ENCODE measurements at places on chromosomes 6 and 20. TPM values are rescaled to one million over a fixed set of nuclear protein-coding genes. Genes with fewer than 3 reads are reported as not detected.

Gene NTSR1
- not detected for total RNA-seq

Gene RAET1E
- not detected for total RNA-seq

DNA sequence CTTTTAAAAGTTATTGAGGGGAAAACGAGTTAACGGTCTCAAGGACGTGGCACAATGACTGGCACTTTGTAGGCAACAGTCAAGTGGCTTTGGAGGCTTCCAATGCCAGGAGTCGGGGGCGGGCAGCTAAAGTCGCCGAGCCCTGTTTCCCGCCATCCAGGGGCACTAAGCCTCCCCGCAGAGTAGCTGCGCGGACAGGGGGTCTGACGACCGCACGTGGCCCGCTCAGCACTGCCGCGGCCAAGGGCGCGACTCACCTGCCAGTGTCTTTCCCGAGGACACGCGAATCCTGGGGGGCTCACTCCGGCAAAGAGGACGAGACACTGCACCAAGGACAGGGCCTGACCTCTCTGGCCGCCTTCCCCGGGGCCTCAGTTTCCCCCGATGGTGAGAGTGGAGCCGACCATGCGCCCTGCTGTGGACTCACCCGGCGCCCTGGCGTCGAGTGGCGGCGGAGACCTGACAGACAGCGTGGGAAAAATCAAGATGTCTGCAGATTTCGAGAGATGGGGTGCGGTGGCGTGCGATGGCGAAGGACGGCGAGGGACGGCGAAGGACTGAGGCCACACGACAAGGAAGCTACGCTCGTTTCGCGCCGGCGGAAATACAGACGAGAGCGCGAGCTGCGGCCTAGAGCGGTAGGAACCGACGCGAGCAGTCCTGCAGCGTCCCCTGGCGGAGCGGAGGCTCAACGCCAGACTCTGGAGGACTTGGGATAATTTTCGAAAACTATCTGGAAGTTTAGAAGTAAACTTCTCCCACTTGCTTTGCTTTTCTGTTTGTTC is at the start of gene SNHG17:
SNHG17 (minus strand) TSS at position 559 of the 785 bp plus-strand sequence.
- peak; percentile 96 for DNase-seq

GRCh38 chr6:30102414-30102969 is 10.4 kb downstream of the TRIM31 start:
- no peak for DNase-seq

GRCh38 chr20:47969426-47969825 is 184.1 kb upstream of the SULF2 start:
- DNase-seq: no peak

DNA sequence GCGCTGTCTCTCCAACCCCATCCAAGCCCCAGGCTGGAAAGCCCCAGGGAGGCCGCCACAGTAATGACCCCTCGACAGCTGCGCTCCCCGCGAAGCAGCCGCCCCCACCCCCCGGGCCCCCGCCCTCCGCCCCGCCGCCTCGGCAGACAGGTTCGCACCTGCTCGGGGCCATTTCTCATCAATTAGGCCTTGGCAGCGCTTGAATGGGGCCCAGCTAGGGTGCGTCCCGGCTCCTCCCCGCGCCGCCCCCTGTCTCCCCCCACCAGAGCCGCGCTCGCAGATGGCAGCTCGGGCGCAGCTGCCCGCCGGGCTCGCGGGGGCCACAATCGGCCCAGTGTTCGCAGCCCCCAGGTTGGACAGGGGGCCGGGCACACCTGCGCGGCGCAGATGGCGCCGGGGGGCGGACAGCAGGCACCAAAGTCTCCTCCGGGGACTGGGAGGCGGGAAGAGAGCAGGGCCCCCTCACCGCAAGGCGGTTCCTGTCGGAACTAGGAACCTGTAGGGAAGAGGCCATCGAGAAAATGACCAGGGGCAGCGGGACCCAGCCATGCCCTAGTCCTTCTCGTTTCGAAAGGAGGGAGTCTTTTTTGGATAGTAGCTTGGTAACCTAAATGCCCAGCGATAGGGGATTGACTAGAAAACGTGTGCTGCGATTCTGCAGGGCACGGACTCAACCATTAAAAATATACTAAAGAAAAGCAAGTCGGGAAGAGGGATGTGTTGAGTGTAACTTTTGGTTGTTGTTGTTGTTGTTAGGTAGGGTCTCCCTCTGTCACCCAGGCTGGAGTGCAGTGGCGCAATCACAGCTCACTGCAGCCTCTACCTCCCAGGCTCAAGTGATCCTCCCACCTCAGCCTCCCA is 83.2 kb upstream of the EYA2 start:
- no peak for DNase-seq

- DNase-seq: no peak
Measured at GRCh38 chr20:49631061-49631716, 63.3 kb upstream of the PTGIS start.

DNA sequence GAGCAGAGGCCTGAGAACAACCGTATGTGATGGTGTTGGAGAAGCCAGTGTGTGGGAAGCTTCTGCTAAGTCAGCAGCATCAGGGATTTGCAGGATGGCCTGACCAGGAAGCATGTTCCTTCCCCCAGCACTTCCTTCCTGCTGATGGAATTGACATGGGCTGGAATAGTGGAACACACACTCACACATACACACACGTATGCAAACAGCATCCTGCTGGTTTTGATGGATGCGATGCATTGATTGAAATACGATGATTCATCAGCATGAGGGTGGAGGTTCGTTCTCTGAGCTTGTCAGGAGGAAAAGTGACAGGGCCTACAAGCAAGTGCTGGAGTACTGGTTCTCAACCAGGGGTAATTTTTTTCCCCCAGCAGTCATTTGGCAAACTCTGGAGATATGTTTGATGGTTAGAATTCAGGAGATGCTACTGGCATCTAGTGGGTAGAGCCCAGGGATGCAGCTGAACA is 229.1 kb downstream of the NFATC2 start:
- DNase-seq: no peak

DNA sequence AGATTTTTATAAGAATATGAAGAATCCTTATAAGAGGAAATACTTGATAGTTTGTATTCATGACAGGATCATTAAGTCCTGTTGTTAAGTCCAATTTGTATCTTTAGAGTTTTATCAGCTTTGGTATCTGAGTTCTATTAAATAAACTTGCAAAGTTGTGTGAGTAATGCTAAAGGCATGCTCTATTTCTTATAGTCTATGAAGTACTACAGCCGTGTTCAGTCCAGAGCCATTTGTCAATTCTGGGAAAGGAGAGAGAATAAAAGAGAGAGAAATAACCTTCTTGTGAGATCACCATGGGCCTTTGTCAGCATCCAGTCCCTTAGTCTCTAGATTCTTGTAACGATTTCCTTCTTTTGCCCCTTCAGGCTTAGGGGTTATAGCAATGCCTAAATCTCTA is 181.2 kb upstream of the POU3F2 start:
- DNase-seq: no peak
